Coronary artery (tissue), 2 donors: ENCODE measurements at places on chromosomes 7 and 10.

- DNase-seq, result no peak
These were observed 78.9 kb downstream of the VOPP1 start for GRCh38 chr7:55493408-55493807.

DNA sequence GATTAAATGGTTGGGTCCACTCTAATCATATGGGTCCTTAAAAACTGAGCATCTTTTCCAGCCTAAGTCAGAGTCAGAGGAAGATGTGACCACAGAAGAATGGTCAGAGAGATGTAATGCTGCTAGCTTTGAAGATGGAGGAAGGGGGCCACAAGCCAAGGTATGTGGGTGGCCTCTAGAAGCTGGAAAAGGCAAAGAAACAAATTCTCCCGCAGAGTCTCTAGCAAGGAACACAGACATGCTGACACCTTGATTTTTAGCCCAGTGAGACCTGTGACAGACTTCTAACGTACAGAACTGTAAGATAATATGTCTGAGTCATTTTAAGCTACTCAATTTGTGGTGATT, 1.5 kb upstream of the EXOC6 start:
- DNase-seq, result no peak

DNA sequence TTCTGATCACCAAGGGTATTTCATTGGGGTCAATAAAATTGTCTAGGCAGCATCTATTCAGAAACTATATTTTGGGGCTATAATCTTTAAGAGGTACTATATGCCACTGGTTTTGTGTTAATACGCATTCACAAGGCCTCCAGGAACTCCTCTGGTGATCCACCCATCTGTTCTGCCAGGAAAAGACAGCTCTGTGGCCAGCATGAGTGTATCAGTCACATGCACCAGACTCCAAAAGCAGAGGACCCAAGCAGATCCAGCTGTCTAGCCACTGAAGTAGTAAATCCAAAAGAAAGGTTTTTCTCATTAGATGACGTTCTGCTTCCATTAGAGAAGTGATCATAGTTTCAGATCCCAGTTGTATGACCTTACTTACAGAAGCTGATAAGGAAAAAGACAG, 199.6 kb upstream of the CELF2 start:
- DNase-seq, result no peak

- DNase-seq, result no peak
These were observed 23.4 kb upstream of the DMTF1 start for GRCh38 chr7:87128861-87129267.

GRCh38 chr7:21412410-21412851, 15.5 kb upstream of the SP4 start:
- DNase-seq, result no peak

DNA sequence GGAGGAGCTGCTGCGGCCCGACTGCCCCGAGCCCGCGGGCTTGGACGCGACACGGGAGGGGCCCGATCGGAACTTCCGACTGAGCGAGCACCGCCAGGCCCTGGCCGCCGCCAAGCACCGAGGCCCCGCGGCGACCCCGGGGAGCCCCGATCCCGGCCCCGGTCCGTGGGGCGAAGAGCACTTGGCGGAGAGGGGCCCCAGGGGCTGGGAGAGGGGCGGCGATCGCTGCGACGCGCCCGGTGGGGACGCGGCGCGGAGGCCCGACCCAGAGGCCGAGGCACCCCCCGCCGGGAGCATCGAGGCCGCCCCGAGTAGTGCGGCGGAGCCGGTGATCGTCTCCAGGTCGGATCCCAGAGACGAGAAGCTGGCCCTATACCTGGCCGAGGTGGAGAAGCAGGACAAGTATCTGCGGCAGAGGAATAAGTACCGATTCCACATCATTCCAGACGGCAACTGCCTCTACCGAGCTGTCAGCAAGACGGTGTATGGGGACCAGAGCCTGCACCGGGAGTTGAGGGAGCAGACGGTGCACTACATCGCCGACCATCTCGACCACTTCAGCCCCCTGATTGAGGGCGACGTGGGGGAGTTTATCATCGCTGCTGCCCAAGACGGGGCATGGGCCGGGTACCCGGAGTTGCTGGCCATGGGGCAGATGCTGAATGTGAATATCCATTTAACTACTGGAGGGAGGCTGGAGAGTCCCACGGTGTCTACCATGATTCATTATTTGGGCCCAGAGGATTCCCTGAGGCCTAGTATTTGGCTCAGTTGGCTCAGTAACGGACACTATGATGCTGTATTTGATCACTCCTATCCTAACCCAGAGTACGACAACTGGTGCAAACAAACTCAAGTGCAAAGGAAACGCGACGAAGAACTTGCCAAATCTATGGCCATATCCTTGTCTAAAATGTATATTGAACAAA, 1.4 kb downstream of the OTUD1 start:
- peak; percentile 78 for DNase-seq

GRCh38 chr10:93701866-93702209, 554 bp downstream of the FRA10AC1 start:
- DNase-seq, result no peak

GRCh38 chr10:48607356-48608278, 2.7 kb upstream of the ARHGAP22 start:
- peak; percentile 43 for DNase-seq

- no peak for DNase-seq
These were observed 244.8 kb downstream of the BICC1 start for GRCh38 chr10:58757352-58758065.

DNA sequence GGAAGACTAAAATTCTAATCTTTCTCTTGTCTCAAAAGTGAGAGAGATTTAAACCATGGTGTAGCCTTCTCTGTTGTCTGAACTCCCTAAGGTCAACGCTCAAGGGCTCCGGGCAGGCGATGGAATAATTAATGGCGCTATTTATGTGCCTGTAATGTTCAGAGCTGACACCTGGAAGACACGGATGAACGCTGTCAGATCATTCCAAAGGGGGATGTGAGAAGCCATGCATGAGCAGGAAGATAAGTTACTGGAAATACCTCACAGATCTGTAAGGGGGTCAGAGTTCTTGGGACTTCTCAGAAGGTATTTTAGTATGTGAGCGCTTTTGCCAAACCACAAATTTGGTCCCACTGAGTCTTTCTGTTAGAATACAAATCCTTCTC, 73.3 kb upstream of the MTPN start:
- no peak for DNase-seq

DNA sequence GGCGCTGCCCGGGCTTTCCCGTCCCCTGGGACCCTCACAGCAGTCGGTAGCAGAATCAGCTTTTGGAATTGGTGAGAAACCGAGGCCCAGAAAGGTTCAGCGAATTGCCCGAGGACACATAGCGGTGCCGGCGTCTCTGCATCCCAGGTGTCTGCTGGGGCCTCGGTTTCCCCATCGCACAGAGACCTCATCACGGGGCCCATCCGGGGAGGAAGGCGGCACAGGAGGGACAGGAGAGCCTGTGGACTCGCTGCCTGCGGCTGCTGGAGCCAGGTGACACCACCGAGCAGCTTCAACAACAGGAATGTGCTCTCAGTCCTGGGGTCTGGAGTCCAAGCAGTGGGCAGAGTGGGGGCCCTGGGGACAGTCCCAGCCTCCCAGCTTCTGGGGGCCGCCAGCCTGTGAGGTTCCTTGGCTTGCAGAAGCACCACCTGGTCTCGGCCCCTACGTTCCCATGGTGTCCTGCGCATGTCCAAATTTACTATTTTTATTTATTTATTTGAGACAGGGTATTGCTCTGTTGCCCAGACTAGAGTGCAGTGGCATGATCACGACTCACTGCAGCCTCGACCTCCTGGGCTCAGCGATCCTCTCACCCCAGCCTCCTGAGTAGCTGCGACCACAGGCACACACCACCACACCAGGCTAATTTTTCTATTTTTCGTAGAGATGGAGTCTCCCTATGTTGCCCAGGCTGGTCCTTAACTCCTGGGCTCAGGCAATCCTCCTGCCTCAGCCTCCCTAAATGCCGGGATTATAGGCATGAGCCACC, 539 bp upstream of the COX19 start:
- DNase-seq, result no peak

GRCh38 chr10:42782446-42783180, at the start of gene BMS1:
Gene BMS1, plus strand, starts transcription at chr10:42782795. Its CDS starts 1,600 bp downstream, at chr10:42784395.
- peak; percentile 93 for DNase-seq

DNA sequence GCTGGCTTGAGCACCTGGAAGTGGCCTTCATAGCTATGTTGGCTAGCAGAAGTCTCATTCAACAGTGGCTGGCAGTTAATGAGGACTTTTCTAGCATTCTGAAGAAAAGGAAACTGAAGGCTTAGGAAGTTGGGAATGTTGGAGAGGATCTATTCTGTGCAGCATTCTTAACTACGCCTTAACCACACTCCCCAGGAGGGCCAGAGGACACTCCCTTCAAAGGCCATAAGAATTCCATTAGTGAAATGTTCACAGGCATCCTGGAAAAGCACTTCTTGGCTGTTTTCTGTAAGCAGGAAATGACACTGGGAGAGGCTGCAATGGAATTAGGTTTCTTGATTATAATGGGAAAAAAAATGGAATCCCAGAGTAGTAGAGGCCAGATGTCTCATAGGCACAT, 188.9 kb downstream of the ARHGAP12 start:
- no peak for DNase-seq

DNA sequence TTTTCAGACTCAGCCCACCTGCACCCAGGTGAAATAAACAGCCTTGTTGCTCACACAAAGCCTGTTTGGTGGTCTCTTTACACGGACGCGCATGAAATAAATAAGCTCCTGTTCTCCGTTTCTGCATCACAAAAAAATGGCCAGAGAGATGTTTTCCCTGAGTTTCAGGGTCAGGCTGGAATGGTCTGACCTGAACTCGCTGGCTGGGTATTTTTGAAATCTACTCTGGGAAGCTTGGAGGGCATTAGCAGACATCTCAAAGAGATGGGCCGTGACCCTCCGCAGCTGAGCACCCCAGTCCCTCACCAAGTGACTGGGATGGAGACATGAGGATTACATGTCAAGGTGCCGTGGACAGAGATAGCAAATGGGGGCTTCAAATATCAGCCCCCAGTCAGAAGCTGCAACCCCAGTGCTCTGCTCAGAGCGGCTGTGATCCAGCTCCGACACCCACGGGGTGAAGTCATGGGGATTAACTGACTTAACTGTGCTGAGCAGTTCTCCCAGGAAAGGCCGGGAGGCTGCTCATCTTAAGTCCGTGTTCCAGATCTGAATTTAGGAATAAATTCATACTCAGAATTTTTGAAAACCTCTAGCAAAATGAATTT, 22.3 kb downstream of the CALML5 start:
- DNase-seq, result peak; percentile 54

DNA sequence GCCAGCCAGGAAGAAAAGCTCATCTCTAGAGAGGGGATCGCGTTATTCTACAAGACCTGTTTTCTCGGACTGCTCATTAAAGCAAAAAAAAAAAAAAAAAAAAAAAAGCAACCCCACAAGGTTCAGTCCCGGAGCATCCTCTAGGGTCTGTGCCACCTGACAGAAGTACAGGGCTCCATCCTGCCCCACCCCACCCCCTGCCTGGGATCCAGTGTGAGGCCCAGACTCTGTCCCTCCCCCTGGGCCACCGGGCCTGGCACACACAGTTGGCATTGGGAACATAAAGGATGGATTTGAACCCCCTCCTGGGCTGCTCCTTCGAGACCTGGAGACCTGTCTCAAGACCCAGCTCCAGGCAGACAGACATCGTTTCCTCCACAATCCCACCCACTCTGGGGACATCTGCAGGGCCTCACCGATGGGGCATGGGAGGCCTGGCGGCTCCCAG, 688 bp downstream of the ORAI2 start:
- no peak for DNase-seq

GRCh38 chr7:40220421-40220911, 85.7 kb downstream of the SUGCT start:
- no peak for DNase-seq

- DNase-seq, result no peak
These were observed 27.1 kb downstream of the ATXN7L1 start for GRCh38 chr7:105849122-105849855.

DNA sequence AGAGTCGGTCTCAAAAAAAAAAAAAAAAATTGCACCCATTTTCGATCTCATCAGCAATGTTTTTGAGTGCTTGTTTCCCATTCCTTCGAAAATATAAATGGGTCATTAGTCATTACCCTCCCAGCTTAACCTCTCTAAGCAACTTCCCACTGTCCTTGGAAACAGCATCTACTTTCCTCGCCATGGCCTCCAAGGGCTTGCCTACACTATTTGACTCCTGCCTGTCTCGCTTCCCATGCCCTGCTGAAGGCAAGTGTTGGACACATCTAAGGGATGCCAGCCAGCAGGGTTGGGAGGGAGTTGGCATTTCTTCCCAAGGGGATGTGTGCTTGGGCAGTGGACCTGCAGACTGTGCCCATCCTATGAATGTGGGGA, 12.7 kb upstream of the RHBDD2 start:
- no peak for DNase-seq

GRCh38 chr10:31687663-31688482, 240.8 kb downstream of the ARHGAP12 start:
- no peak for DNase-seq

GRCh38 chr7:115734641-115735040, 295.9 kb downstream of the TFEC start:
- no peak for DNase-seq

- no peak for DNase-seq
These were observed 16.3 kb downstream of the GPR26 start for GRCh38 chr10:123682477-123682876.

DNA sequence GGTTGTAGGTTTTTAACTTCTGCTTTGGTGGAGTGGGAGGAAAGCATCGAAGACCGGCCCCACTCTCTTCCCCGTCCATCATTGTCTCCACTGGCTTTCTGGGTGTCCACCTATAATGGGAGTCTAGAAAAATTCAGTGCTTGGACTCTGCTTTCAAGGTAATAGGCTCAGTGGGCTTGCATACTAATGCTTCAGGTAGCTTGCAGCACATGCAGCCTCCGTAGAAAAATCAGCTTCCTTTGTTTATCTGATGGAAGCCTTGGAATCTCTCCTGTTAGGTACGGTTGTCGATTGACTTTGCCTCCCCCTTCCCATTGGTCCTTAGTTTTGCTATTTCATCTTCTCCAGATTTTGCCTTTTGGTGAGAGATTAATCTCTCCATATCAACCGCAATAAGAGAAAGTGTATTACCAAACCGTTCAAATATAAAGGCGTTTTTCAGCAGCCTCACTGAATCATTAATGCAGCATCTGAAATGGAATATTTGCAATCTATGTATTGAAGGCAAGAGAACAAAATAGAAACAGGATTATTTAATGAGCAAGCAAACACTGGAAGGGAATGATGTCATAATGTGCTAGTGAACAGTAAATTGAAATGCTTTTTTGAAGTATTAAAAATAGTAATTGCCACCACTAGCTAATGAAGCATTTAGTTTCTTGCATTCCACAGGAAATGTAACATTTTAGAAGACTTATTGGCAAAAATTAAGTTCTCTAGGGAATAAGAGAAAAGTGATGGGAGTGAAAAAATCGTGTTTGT, 944 bp downstream of the AVL9 start:
- no peak for DNase-seq

DNA sequence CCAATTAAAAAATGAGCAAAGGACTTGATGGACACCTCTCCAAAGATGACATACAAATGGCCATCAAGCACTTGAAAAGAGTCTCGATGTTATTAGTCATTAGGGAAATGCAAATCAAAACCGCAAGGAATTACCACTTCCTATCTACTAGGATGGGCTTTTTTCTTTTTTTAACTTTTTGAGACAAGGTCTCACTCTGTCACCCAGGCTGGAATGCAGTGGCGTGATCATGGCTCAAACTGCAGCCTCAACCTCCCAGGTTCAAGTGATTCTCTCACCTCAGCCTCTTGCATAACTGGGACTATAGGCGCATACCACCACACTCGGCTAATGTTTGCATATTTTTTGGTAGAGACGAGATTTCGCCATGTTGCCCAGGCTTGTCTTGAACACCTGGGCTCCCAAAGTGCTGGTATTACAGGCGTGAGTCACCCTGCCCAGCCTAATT, 13.6 kb downstream of the NKX1-2 start:
- DNase-seq, result no peak

GRCh38 chr7:48455363-48455762, 284.1 kb downstream of the ABCA13 start:
- DNase-seq, result no peak
